GM12892 (cell line): ENCODE measurements at places on chromosomes 12 and 14.

- DNase-seq = no peak
Measured at GRCh38 chr14:78358591-78358990, 188.4 kb downstream of the NRXN3 start.

- no peak for DNase-seq
Measured at GRCh38 chr12:123934829-123935228, 37.8 kb downstream of the CCDC92 start.

DNA sequence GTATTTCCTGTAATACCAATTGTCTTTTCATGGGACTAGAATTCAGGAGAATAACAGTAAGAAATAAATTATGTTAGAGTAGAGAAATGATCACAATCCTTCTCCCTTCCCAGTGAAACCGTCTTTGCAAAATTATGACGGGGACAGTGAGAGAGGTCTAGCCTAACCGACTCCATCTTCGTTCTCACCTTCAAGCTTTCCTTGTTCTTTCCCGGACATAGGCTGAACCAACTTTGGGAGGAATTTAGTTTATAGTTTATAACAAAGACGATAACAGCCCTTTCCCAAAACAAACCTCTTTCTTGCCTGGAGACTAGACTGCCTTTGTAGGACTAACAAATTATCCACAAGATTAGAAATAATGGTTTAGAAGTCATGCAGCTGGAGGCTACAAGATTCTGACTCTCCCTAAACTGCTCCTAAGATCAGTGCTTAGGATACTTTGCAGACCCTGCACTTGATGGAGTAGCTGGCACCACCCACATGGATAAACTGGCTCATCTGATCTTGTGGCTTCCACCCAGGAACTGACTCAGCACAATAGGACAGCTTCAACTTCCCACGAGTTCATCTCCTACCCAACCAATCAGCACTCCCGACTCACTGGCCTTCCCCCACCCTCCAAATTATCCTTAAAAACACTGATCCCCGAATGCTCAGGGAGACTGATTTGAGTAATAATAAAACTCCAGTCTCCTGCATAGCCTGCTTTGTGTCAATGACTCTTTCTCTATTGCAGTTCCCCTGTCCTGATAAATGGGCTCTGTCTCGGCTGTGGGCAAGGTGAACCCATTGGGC, 521.2 kb upstream of the TBX3 start:
- DNase-seq = no peak

- DNase-seq = no peak
Measured at GRCh38 chr12:50276912-50277671, 6.2 kb downstream of the LIMA1 start.

DNA sequence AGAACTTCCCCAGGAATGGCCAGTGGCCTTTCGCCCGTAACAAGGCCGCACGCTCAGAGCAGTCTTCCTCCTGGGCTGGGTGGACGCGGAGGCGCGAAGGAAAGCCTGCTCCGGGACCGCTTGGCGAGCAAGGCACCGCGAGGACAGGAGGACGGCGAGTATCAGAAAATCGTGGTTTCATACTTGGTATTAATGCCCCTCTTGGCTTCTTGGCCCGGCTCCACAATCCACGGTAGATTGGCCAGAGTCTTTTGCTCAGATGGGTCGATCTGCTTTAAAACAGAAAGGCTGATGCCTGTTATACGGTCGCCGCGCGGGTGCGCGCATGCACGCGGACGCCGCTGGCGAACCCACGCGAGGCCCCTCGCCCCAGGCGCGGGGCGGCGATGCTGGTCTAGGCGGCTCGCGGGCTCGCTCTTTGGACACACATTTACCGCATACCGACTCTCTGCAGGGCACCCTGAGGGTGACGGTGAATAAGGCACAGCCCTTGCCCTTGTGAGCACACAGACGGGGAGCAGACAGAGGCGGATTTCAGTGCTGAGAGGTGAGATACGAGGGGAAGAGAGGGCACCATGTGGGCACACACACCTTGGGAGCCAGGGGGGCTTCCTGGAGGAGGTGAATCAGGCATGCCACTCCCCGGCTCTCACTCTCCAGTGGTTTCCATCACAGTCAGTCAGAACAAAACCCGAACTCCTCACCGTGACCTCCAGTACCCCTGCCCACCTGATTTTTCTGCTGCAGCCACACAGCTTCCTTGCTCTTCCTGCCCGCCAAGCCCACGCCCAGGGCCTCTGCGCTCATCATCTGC, 100.7 kb downstream of the APAF1 start:
- DNase-seq = no peak

DNA sequence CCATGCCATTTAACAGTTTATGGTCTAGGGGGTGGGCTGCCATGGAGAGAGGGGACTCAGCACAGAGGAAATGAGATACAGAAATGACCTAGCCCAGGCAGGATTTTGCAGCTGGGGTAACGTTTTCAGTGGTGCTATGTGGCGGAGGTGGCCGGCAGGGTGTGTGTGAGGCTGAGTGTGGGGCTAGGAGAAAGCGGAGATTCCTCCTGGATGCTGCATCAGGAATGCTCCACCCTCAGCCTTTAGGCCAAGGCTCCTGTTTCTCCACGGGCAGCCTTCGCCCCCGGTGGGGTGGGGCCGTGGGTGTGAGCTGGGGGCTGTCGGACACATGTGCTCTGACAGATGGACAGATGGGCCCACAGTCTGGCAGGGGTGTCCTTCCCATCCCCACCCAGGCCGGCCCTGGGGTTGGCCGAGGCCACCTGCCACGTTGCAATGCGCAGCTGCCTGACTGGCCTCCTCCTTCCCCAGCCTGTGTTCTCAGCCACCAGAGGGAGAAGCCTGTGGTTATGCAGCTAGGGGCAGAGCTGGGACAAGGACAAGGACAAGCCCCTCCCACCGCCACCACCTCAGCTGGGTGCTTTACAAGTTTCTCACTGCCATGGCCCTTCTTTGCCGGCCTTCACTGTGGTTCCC, 44.3 kb downstream of the TEAD4 start:
- DNase-seq = peak; percentile 5

GRCh38 chr12:29317556-29318363, 63.2 kb downstream of the ERGIC2 start:
- peak; percentile 9 for DNase-seq

DNA sequence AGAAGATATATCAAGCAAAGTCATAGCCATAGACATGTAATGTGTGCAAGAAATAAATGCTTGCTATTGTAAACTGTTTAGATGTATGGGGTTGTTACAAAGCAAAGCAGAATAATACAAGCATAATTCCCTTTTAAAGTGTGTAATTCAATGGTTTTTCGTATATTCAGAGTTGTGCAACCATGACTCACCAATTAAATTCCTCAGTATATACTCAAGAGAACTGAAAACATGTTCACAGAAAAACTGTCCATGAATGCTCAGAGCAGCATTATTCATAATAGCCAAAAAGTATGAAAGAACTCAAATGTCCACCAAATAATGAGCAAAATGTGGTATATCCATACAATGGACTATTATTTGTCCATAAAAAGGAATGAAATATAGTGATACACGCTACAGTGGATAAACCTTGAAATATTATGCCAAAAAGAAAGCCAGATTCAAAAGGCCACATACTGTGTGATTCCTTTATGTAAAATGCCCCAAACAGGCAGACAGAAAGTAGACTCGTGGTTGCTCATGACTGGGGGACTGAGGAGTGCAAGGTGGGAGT, 9.3 kb downstream of the GXYLT1 start:
- no peak for DNase-seq

GRCh38 chr12:64665514-64665913, 55.2 kb downstream of the RASSF3 start:
- DNase-seq = no peak
